ENCODE measurements at places on chromosomes 6 and 20.

GRCh38 chr20:63639093-63639975, 12.4 kb upstream of the GMEB2 start:
- DNase-seq: no peak

DNA sequence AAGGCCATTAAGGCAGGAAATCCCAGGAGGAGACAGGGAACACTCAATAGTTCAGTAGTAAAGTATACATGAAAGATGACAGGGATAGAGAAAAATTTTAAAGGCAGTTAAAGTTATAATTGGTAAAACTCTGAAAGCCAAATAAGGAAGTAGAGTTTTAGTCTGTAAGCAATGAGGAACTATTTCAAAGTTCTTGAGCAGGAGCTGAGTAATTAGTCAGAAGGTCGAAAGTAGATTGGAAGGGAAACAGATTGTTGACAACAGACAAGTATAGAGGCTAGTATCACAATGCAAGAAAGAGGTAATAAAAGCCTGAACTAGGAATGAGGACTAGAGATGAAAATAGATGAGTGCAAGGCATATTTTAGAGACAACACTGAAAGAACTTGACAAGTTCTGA, 150.3 kb downstream of the CDK19 start:
- no peak for DNase-seq

GRCh38 chr6:46217671-46218131, 46.9 kb upstream of the ENPP5 start:
- DNase-seq: no peak

DNA sequence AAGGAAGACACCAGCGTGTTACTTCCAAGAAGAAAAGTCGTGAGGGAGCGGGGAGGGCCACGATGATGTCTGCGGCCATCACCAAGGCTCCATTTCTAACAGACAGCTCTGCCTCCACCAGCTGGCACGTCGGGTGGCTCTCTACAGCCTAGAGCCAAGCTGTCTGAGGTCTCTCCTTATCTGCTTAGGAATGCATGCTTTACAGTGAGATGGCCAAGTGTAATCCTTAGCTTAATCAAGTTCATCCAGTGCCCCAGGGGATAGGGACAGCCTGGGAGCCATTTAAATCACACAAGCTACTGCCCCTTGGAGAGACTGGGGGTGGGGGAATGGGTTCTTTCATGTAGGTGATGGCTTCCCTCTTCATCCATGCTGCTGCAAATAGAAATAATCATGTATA, 213.8 kb upstream of the CST7 start:
- no peak for DNase-seq

DNA sequence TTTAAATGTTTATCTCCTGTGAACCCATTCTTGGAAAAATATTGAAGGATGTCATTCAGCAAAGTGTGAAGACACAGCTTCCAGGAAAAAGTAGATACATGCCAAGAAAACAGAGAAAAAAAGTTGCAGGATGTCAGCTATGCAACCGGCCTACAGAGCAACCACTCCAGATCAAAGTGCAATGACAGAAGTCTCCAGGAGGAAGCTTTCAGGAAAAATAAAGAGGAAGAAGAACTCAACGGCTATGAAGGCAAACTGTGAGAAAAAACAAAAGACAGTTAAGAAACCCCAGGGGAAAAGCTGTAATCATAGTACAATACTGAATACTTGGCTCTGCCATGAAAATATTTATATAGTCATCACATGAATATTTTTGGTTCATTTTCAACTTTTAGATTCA, 30.6 kb downstream of the REPS1 start:
- DNase-seq: no peak

DNA sequence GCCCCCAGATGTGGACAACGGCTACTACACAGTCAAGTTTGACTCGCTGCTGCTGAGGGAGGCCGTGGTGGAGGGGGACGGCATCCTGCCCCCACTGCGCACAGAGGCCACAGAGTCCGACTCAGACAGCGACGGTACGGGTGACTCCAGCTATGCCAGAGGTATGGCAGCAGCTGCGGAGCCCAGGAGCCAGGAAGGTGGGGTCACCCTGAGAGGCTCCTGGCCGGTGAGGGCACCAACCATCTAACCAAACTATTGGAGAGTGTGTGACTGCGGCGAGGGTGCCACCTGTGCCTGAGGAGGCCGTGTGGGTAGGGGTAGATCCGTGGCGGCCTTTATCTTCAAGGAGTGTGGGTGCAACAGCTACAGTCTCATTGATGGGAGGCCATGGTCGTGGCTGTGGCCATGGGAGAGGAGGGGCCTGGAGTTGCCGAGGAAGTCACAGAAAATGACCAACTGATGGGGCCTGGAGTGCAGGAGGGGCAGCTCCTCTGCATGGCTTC, 2.8 kb upstream of the LIME1 start:
- no peak for DNase-seq

DNA sequence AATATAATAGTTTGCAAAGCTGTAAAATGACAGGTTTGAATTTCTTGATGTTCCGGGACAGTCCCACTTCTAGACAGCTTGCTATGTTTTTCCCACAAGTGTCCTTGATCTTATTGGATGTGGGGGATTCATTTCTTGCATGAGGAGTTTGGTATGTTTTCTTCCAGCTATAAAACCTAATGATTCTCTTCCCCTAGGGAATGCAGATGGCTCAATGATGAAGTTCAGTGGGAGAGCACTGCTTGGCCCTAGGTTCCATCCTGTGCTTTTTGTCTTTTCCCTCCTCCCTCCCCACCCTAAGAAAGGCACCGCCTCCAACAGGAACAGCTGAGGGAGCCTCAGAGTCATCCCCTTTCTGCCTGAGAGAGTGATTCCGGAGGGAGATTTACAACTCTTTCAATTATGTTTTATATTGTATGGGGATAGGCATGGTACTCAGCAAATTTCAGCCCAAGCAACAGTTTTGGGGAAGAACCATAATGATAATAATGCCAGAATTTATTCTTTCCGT, 149.2 kb downstream of the PHACTR1 start:
- DNase-seq: no peak

DNA sequence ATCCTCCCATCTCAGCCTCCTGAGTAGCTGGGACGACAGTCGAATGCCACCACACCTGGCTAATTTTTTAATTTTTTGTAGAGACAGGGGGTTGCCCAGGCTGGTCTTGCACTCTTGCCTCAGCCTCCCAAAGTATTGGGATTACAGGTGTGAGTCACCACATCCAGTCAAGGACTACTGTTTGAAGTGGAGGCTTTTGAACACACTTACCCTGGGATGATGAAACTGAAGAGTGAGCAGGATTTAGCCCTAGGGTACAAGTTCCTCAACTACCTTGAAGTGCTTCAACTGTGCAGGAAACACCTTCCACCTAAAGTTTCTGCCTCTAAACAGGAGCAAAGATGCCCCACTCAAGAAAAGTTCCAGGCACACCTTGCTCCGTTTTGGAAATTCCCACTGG, 15.7 kb upstream of the PARD6B start:
- no peak for DNase-seq

- no peak for DNase-seq
These were observed 101.4 kb downstream of the ZNF217 start for GRCh38 chr20:53492212-53492611.

- no peak for DNase-seq
These were observed 75.8 kb downstream of the TMEM170B start for GRCh38 chr6:11613336-11613735.

GRCh38 chr20:32510601-32511357, 74.4 kb downstream of the NOL4L start:
- no peak for DNase-seq

DNA sequence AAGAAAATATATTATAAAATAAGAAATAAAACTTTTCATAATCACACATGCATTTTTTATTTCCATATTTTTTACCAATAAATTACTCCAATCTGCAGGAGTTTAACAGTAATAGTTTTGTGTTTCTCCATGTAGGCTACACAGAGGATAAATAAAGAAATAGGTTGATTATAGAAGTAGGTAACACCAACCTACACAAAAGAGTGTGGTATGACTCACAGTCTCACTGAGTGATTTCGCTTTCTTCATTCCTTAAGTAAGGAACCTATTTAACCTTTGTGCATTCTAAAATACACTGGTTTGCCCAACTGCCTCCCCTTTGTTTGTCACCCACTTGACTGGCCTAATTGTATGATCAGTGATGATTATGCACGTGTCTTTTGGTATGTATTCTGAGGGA, 244.2 kb upstream of the RIMS1 start:
- no peak for DNase-seq

DNA sequence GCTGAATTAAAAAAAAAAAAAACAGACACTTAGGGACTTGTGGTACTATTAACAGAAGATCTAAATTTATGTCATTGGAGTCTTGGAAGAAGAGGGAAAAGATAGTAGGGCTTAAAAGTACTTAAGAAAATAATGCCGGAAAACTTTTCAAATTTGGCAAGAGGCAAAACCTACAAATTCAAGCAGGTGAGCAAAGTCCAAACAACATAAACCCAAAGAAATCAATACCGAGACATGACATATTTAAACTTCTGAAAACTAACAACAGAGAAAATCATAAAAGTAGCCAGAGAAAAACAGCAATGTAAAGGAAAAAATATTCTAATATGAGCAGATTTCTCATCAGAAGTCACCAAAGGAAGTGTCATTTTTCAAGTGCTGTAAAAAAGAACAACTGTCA, 44.4 kb downstream of the EPM2A start:
- no peak for DNase-seq

DNA sequence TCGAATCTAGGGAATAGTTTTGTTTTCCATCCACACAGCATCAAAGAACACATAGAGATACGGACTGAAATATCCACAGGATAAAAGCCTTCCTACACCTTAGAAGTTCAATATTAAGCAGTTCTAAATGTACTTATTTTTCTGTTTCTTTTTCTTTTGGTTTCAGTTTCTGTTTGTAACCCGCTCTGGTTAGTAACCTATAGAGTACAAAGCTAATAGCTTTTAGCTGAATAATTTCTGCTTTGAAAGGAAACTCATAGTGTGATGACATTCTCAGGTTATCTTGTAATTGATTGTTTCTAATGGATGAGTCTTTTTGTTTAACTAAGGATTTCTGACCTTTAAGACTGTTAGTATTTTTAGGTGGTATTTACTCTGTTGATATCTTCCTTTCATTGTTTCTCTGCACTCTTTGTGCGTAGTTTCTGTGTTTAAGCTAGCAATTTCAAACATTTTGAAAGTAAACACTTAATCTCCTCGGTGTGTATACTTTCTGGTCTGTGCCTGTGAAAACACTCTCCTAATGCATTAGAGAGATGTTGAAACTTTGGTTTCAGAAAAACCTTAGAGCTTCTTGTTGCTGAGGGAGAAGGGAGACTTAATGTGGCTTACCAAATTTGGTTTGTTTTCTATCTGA, 385.5 kb downstream of the HDGFL1 start:
- no peak for DNase-seq

- no peak for DNase-seq
These were observed 222.0 kb upstream of the SGK1 start for GRCh38 chr6:134539865-134540323.

DNA sequence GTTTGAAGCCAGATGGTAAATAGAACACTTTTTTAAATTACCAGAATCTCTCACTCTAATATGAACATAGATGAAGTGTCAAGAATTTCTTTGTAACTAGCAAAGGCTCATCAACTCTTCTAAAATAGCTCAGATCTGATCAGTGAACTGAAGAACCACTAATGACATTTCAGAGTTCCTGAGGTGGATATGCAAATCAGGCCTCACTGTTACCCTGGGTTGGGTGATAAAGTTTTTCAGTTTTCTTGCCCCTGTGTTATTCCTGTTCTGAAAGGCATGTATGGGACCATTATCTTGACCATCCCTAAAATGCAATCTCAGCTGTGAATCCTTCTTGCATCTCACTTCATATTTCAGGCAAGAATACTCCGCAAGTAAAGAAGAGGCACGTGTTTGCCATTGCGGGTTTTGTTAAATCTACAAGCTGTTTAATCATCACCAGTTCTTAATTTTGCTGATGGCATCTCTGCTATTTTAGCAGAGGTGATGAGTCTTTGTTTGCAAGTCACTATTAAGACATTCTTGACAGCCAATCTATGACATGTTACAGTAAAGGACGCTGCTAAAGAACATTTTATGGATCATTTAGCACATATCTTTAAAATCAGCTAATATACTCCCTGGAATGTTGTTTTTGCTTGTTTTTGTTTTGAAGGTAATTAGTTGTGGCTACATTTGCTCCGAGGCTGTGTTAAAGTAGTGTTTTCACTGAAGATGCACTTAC, 47.9 kb downstream of the KHDC1L start:
- DNase-seq: no peak

DNA sequence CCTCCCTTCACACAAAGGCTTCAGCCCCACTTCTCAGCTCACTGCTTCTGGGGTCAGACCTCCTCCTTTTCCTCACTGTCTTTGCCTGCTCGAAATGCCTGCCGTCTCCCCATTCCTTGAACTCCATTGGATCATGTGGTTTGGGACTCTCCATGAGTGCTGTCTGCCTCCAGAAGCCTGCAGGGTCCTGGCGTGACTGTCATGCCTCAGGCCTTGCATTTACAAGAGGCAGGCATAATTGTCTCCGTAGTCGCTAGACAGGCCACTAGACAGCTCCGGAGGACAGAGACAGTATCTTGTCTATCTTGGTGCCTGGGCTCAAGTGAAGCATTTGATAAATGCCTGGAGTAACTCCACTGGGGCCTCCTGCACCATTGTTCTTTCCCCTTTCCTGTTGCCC, 15.3 kb downstream of the PNLDC1 start:
- DNase-seq: no peak

- no peak for DNase-seq
These were observed 10.1 kb upstream of the ZNF337 start for GRCh38 chr20:25706793-25707192.

DNA sequence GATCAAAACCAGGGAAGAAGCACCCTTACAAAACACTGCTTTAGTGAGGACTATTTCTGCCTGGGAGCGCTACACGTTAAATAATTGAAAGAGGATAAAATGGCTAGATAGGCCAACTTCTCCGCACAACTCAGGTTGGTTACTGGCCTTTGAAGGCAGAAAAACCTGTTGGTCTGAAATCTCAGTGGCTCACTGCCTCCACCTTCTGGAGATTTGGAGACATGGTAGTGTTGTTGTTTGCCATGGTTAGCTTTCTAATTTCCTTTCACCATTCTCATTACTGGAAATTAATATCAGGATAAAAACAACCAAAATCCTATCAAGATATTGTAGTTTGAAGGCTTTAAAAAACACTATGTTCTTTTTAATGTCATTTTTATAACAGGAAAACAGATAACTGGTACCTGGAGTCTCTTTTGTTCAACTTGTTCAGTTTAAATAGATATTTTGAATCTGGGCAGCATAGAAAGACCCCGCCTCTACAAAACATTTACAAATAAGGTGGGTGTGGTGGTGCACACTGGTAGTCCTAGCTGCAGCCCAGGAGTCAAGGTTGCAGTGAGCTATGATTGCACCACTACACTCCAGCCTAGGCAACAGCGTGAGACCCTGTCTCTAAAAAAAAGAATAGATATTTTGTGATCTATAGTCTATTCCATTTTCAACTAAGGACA, 27.5 kb upstream of the BCLAF1 start:
- peak; percentile 24 for DNase-seq

DNA sequence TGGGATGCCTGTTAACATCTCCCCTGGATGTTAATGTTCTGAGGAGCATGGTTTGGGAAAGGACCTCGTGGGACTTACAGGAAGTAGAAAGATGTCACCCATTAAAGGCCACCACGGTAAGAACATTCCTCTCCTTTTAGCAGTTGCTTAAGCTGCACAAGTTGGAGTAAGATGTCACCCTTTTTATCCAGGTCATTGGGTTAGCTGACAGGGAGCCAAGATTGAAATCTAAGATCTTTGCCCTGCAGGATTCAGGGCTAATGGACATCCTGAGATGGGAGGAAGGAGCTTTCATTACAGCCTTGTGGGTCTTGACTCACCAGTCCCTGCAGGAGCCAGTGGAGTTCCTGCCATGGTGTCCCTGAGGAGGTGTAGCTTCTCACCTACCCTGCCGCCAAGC, 22.1 kb downstream of the PABPC1L start:
- DNase-seq: no peak

- no peak for DNase-seq
These were observed 652.8 kb upstream of the CITED2 start for GRCh38 chr6:140027219-140027618.
